ENCODE measurements at places on chromosomes 4 and X.

GRCh38 chr4:188078116-188078515 lies 31.3 kb downstream of the TRIML2 start:
- no peak for DNase-seq

DNA sequence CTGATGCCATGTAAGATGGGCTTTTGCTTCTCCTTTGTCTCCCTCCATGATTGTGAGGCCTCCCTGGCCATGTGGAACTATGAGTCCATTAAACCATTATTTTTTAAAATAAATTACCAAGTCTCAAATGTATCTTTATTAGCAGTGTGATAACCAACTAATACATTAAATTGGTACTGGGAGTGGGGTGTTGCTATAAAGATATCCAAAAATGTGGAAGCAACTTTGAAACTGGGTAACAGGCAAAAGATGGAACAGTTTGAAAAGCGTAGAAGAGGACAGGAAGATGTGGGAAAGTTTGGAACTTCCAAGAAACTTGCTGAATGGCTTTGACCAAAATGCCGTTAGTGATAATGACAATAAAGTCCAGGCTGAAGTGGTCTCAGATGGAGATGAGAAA lies 526.7 kb downstream of the SH3BGRL start:
- DNase-seq = no peak

DNA sequence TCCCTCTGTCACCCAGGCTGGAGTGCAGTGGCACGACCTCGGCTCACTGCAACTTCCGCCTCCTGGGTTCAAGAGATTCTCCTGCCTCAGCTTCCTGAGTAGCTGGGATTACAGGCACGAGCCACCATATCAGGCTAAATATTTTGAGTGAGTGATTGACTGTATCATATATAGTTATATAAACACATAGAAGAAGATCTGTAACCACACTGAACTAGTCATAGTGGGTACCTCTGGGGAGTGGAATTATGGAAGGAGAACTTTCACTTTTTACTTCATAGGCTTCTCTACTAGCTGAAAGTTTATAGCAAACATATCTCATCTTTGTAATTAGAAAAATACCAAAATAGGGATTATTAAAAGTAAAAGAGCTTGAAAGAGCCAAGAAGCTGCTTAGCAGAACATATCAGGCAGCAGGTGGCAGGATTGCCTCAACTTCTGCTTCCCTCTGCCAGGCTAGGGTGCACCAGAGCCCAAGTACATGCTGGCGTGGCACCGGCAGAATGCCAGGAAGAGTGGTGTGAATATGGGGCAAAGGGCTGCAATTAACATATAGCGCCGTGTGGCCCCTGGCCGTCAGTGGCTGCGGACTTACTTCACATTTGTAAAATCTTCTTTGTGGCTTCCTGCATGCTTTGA lies 39.5 kb upstream of the CD40LG start:
- no peak for DNase-seq

DNA sequence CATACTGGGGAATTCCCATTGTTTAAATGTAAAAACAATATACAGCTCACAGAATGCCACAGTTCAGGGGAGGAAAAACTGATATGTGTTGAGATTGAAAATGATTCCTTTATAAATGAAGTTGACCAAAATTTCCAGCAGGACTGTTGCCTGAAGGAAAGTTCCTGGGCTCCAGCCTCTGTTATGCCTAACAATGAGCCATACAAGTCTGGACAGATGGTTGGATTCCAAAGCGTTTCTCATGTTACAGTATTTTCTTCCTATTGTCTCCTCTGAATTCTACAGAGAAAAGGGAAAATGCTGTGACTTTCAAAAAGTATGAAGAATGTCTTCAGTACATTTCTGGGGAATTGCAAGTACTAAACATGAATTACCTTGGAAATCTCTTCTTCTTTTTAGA lies 73.3 kb downstream of the ALPK1 start:
- DNase-seq = no peak

GRCh38 chr4:150540959-150541360 lies 41.0 kb upstream of the MAB21L2 start:
- no peak for DNase-seq

DNA sequence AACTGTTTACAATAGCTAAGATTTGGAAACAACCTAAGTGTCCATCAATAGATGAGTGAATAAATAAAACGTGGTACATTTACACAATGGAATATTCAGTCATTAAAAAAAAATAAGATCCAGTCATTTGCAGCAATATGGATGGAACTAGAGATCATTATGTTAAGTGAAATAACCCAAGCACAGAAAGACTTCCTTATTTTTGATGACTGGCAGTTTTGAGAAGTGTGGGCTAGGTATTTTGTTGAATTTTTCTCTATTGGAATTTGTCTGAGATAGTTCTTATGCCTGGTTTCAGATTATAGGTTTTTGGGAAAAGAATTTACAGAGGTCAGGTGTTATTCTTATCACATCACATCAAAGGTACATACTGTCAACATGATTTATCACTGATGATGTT lies 293.8 kb upstream of the ARSJ start:
- no peak for DNase-seq

- no peak for DNase-seq
These were observed 15.1 kb upstream of the GK start for GRCh38 chrX:30637874-30638815.

DNA sequence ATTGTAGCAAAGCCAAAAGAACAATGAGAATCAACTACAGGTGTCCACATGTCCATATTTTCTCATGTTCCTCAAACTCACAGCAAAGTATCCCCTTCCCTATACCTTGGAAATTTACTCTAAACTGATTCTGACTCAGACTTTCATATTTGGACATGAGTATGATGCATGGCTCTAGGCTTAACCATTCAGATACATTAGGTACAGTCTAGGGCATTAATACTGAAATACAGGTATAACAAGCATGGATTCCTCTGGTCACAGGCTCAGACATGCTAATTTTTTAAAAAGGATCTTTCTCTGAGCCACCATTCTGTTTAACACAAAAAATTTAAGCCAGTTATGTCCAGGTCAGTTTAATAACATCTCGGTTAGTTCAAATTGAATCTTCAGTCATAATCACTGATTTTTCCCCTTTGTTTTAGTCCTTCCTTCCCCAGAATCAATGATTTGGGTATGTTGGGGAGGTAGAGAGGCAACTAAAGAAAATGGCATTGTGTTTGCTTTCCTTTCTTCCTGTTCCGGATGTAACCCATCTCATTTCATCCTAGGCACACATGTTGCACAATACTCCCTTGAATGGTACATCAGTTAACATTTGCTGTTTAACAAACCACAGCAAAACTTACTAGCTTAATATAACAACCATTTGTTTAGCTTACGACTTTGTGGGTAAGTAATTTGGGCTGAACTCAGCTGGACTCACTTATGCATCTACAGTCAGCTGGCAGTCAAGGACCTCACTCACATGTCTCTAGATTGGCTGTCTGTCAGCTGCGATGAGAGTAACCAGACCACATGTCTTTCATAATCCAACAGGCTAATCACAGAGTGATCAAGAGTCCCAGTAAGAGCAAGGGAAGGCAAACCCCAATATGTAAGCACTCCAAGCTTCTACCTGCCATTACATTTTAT lies 75.3 kb upstream of the GRIA3 start:
- no peak for DNase-seq

GRCh38 chr4:113179996-113180395 lies 130.5 kb downstream of the ANK2 start:
- no peak for DNase-seq
